ENCODE measurements at places on chromosomes 3 and 15.

DNA sequence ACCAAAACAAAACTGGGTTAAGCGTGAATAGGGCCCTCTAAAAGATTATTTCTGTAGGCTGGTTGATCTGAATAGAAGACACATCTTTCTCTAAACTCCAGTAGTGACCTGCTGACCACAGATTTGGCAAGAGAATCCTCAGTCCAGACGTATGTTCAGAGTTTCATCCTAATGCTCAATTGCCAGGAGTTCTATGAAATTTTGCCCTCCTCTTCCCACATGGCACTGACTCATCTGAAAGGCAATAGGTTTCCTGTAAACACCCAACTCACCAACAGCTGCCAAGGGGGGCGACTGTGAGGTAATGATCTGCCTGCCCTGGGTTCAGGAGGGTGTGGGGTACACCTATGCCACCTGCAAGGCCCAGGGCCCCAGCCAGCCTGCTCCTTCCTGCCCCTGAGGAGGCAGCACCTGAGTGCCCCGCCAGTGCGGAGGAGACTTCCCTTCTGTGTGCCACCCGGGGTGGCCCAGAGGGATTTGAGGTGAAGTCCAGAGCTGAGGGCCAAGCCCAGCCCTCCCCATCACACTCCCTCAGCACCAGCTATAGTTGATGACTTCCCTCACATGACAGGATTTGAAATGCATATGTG lies 8.4 kb upstream of the PLA2G4D start:
- no peak for DNase-seq

- DNase-seq: no peak
Measured at GRCh38 chr3:126511291-126511690, 6.3 kb downstream of the UROC1 start.

GRCh38 chr15:33007303-33007855 lies 187.1 kb downstream of the FMN1 start:
- no peak for DNase-seq

GRCh38 chr3:131856171-131856570 lies 178.6 kb downstream of the CPNE4 start:
- DNase-seq: no peak
